ENCODE measurements at places on chromosomes 3 and 15. TPM values are rescaled to one million over a fixed set of nuclear protein-coding genes. Genes with fewer than 3 reads are reported as not detected.

UBP1 gene
- total RNA-seq = 66.8 TPM

DNA sequence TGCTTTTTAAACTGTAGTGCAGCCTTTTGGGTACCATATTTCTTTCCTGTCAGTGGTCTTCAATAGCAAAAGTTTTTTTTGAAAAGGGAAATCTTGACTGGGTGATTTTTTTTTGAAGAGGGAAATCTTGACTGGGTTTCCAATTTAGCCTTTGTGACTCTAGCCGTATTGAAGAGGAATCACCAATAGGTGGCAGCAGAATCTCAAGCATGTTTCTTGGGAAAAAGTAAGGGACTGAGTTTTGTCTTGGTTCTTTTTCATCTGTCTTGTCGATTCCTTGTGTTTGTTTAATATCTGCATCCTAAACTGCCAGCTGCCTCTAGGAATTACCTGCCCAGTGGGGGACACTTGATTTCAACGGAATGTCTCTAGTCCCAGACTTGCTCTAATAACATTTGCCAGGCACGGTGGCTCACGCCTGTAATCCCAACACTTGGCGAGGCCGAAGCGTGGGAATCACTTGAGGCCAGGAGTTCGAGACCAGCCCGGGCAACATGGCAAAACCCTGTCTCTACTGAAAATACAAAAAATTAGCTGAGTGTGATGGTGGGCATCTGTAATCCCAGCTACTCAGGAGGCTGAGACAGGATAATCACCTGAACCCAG, 89.2 kb downstream of the RBPMS2 start:
- no peaks in the 10 kb centered on the region for H3K27me3 ChIP-seq
- H3K27ac ChIP-seq = peak overlapping the region; percentile 84
- DNase-seq = peak; percentile 87
- H3K36me3 ChIP-seq = peaks cover 49% of the 10 kb centered on the region
- peaks cover 32% of the 10 kb centered on the region for H3K4me1 ChIP-seq

- no peaks in the 10 kb centered on the region for H3K36me3 ChIP-seq
- H3K4me3 ChIP-seq = no peak overlapping the region
- H3K4me1 ChIP-seq = peaks cover 4% of the 10 kb centered on the region
- no peak for DNase-seq
- no peak overlapping the region for H3K27ac ChIP-seq
- no peaks in the 10 kb centered on the region for H3K27me3 ChIP-seq
Measured at GRCh38 chr3:125324341-125324740, 50.8 kb downstream of the ZNF148 start.

DNA sequence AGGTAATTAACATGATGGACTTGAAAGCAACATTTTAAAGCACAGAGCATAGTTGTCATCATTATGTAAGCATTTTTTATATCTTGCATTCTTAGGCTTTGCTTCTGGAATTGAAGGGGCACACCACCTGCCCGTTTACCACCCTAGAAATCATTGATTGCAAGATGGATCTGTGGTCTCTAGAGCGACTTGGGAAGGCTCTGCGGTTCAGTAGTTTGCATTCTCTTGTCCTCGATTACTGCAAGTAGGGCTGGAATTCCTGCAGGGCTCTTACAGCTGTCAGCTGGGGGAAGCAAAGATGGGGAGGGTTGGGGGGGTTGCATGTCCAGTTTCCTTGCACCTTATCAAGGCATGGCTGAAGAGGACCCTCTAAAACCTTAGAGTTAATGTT, 56.7 kb upstream of the RNF7 start:
- no peak overlapping the region for H3K4me3 ChIP-seq
- H3K36me3 ChIP-seq = no peaks in the 10 kb centered on the region
- DNase-seq = no peak
- H3K4me1 ChIP-seq = peaks cover 14% of the 10 kb centered on the region
- H3K27me3 ChIP-seq = no peaks in the 10 kb centered on the region

ERC2 gene
- total RNA-seq = 12.2 TPM

DNA sequence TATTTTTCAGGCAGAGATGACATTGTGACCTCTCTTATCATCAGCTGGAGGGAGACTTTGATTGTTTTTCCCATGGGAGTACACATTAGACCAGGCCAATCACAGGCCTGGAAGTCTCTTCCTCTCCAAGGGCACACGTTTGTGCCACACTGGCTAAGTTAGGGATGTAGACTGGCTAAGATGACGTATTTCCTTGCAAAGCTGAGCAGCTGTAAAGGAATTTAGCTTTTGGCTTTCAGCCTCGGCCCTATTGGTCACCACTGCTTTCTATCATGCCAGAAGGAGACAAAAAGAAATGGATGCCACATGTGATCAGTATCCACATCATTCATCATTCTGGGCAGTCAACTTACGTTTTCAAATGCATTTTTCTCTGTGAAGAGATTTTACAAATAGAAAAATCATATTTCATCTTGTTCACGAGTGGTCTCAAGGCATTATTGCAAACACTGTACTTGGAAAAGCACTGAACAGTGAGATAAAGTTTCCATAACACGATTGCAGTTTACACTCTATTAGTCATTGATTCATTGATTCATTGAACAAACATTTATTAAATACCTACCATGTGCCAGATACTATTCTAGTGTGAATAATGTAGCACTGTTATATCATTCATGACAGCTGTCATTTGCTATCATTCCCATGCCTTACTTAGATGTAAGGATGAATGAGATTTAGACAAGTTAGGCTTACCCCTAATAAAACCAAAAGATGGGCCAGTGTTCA, 27.0 kb upstream of the RNF7 start:
- no peak for DNase-seq
- no peaks in the 10 kb centered on the region for H3K36me3 ChIP-seq
- no peak overlapping the region for H3K4me3 ChIP-seq
- H3K27me3 ChIP-seq = no peaks in the 10 kb centered on the region
- no peak overlapping the region for H3K27ac ChIP-seq

Data from GM23338 (cell line).